ENCODE measurements at places on chromosomes 2 and 18. TPM values are rescaled to one million over a fixed set of nuclear protein-coding genes. Genes with fewer than 3 reads are reported as not detected.

The EHD3 gene
- 14.7 TPM for total RNA-seq

The CASP10 gene
- 5.1 TPM for total RNA-seq

The CYTIP gene
- not detected for total RNA-seq

The ZNF804A gene
- total RNA-seq, result under 0.01 TPM

The INHBB gene
- 0.20 TPM for total RNA-seq

The MLPH gene
- 49.5 TPM for total RNA-seq

The PPP1R1C gene
- total RNA-seq, result not detected

The LAMA3 gene
- total RNA-seq, result 3.9 TPM

The NYAP2 gene
- not detected for total RNA-seq
